Chondrocyte (in vitro differentiated cells): ENCODE measurements at places on chromosomes 16 and 17. TPM values are rescaled to one million over a fixed set of nuclear protein-coding genes. Genes with fewer than 3 reads are reported as not detected.

DNA sequence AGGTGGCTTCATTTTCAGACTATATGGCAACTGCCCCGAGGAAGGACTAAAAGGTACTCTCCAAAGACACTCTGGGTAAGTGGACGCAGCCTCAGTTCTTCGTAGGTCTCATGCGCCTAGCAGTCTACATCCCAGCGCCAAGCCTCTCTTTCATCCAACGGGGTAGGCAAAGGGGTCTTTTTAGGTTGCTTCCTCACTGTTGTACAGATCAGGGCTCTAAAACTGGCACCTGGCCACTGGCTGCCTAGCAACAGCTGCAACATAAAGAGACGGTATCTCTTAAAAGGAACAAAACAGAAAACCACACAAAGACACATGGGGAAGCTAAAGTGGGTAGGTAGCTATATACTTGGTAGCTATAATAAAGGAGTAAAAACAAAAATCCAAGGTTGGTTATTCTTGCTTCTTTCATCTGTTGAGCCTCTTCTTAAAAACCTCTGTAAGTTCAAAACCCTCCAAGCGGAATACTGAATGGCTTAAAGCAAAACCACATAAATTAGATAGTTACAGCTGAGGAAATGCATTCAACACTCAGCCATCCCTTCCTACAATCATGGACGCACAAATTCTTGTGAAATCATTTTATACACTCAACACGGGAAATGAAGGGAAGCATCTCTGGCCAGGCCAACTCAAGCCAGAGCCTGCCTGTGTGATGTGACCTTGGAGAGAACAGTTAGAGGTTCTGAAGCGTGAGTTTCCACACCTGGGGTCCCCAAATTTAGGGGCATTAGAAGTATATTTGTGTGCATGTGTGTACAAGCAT, 22.7 kb downstream of the CYTH1 start:
- H3K4me1 ChIP-seq = peaks cover 56% of the 10 kb centered on the region
- DNase-seq = no peak
- no peaks in the 10 kb centered on the region for H3K36me3 ChIP-seq
- H3K27ac ChIP-seq = peak overlapping the region; percentile 8

- DNase-seq = no peak
- peaks cover 77% of the 10 kb centered on the region for H3K27me3 ChIP-seq
- no peaks in the 10 kb centered on the region for H3K4me1 ChIP-seq
- H3K4me3 ChIP-seq = no peak overlapping the region
- no peak overlapping the region for H3K27ac ChIP-seq
Measured at GRCh38 chr17:48307814-48308411, 122.1 kb downstream of the SKAP1 start.

The KRT28 gene
- total RNA-seq = not detected in 3 replicates

GRCh38 chr17:83152745-83153611, 73.6 kb downstream of the METRNL start:
- no peaks in the 10 kb centered on the region for H3K36me3 ChIP-seq
- no peak overlapping the region for H3K4me3 ChIP-seq
- peak; percentile 77 for DNase-seq
- H3K4me1 ChIP-seq = peaks cover 50% of the 10 kb centered on the region

The FSCN2 gene
- total RNA-seq = 4.1 to 6.1 TPM (median 5.3 TPM) in 3 replicates

The SLC5A11 gene
- total RNA-seq = not detected in 3 replicates

The MAPT gene
- total RNA-seq = 2.9 to 6.1 TPM (median 4.5 TPM) in 3 replicates

- no peak overlapping the region for H3K27ac ChIP-seq
- H3K4me3 ChIP-seq = peak overlapping the region; percentile 58
- no peak for DNase-seq
- peaks cover 3% of the 10 kb centered on the region for H3K36me3 ChIP-seq
Measured at GRCh38 chr17:45784741-45785479, 790 bp downstream of the CRHR1 start.

- peak overlapping the region; percentile 96 for H3K27ac ChIP-seq
- H3K27me3 ChIP-seq = peaks cover 2% of the 10 kb centered on the region
- peak; percentile 69 for DNase-seq
- H3K4me3 ChIP-seq = peak overlapping the region; percentile 92
- H3K4me1 ChIP-seq = peaks cover 48% of the 10 kb centered on the region
Measured at GRCh38 chr17:8125947-8126490, 2.1 kb upstream of the HES7 start.

The TMEM220 gene
- 4.4 to 7.9 TPM (median 7.6 TPM) in 3 replicates for total RNA-seq

- peaks cover 7% of the 10 kb centered on the region for H3K4me1 ChIP-seq
- H3K27ac ChIP-seq = no peak overlapping the region
- peaks cover 6% of the 10 kb centered on the region for H3K36me3 ChIP-seq
- DNase-seq = no peak
- H3K4me3 ChIP-seq = no peak overlapping the region
Measured at GRCh38 chr17:76004750-76005262, 4.2 kb downstream of the CDK3 start.

The PDILT gene
- total RNA-seq = not detected in 3 replicates

DNA sequence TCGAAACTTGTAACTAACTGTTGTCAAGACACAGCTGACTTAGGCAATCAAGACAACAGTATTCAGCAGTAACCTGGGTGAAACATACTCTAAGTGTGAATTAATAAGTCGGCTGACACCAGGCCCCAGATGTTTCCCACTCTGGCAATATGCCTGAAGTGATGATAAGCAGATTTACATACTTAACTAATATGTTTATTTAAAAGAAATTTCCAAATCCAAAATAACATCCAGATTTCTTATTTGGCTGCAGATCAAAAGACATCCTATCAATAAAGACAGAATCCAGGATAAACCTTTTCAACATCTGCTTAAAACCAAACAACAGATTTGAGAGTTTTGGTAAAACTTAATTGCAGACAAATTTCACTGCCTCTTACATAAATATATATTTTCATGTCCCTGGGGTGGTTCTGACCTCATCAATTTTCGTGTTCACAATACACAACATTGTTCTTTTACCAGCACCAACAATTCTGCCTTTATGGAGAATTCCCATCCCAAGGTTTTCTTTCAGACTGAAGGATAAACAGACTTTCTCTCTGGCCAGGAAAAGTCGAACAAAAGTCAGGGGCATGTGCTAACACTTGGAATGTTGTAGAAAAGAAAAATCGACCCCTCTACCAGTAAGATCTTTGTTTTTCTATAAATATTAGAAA, 45.1 kb upstream of the TOX3 start:
- no peak overlapping the region for H3K4me3 ChIP-seq
- no peaks in the 10 kb centered on the region for H3K36me3 ChIP-seq
- no peak overlapping the region for H3K27ac ChIP-seq
- no peak for DNase-seq

The MYO15A gene
- total RNA-seq = 0.31 to 0.52 TPM in 2 of 3 replicates, not detected in the other

The NAGS gene
- 0.40 to 0.51 TPM (median 0.41 TPM) in 3 replicates for total RNA-seq

DNA sequence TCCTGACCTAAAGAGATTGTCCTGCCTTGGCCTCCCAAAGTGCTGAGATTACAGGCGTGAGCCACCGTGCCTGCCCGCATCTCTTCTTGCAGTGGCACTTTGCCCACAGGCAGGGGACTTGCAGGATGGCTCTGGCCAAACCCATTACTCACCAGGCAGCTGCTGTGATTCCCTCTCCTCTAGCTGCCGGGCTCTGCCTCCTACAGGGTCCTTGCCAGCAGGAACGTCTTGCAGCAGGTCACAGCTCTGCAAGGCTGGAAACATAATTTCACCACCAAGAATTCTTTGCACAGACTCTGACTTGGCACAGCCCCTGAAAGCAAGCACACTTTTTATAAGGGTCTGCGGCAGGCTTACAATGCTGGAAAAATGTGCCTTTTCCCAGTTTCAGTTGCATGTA, 20.3 kb downstream of the COX4I1 start:
- H3K27me3 ChIP-seq = peaks cover 19% of the 10 kb centered on the region
- no peaks in the 10 kb centered on the region for H3K4me1 ChIP-seq
- DNase-seq = peak; percentile 63
- no peak overlapping the region for H3K27ac ChIP-seq

- peaks cover 7% of the 10 kb centered on the region for H3K27me3 ChIP-seq
- no peak overlapping the region for H3K4me3 ChIP-seq
- no peak overlapping the region for H3K27ac ChIP-seq
- peaks cover 11% of the 10 kb centered on the region for H3K4me1 ChIP-seq
Measured at GRCh38 chr17:50618300-50618699, 16.4 kb upstream of the ABCC3 start.

GRCh38 chr16:48680881-48681280, 70.9 kb upstream of the N4BP1 start:
- H3K36me3 ChIP-seq = no peaks in the 10 kb centered on the region
- H3K27me3 ChIP-seq = peaks cover 29% of the 10 kb centered on the region
- H3K27ac ChIP-seq = no peak overlapping the region
- H3K4me1 ChIP-seq = no peaks in the 10 kb centered on the region
- no peak overlapping the region for H3K4me3 ChIP-seq

The OTOP2 gene
- not detected in 3 replicates for total RNA-seq

The SSTR5 gene
- total RNA-seq = not detected in 3 replicates

The HS3ST2 gene
- not detected in 3 replicates for total RNA-seq

GRCh38 chr17:63444457-63444856, 1.6 kb downstream of the CYB561 start:
- no peaks in the 10 kb centered on the region for H3K36me3 ChIP-seq
- H3K27me3 ChIP-seq = no peaks in the 10 kb centered on the region
- no peak for DNase-seq

The PRKCB gene
- total RNA-seq = not detected in 3 replicates

- no peaks in the 10 kb centered on the region for H3K27me3 ChIP-seq
- DNase-seq = no peak
- no peak overlapping the region for H3K27ac ChIP-seq
- H3K4me3 ChIP-seq = no peak overlapping the region
Measured at GRCh38 chr17:63120406-63120805, 154.4 kb downstream of the TANC2 start.

DNA sequence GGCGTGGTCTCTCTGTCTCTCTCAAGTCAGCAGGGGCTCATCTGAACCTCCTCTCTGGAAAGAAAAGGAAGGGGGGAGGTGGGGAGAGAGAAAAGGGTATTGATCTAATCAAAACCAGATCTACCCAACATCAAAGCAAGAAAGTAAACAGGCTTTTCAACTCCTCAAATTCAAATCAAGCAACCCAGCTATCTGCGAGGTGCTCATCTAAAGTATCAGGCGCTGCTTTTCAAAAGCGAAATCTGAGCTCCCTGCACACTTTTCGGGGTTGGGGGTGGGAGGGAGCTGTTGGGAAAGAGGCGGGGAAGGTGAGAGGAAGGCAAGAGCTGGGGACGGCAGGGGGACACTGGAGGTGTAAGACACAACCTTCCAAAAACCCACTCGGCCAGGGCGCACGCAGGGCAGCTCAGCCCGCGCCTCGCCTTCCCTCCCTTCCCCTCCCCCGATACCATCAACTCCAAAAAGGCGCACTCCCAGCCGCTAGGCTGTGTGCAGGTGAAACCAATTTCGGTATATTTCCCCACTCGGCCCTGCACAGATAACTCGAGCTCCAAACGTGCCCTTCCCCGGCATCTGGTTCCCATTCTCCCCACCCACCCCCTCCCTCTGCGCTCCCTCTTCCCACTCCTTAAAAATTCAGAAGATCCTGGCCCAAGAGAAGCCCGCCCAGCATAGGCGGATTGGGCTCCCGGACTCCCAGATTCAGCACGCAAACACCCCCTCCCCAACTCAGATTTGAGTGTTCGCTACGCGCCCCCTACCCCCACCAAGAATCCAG, 2.6 kb downstream of the AXIN2 start:
- peak overlapping the region; percentile 78 for H3K4me3 ChIP-seq
- no peaks in the 10 kb centered on the region for H3K27me3 ChIP-seq
- DNase-seq = peak; percentile 52
- peak overlapping the region; percentile 53 for H3K27ac ChIP-seq
- H3K4me1 ChIP-seq = peaks cover 25% of the 10 kb centered on the region

The SDR42E1 gene
- not detected in 3 replicates for total RNA-seq

DNA sequence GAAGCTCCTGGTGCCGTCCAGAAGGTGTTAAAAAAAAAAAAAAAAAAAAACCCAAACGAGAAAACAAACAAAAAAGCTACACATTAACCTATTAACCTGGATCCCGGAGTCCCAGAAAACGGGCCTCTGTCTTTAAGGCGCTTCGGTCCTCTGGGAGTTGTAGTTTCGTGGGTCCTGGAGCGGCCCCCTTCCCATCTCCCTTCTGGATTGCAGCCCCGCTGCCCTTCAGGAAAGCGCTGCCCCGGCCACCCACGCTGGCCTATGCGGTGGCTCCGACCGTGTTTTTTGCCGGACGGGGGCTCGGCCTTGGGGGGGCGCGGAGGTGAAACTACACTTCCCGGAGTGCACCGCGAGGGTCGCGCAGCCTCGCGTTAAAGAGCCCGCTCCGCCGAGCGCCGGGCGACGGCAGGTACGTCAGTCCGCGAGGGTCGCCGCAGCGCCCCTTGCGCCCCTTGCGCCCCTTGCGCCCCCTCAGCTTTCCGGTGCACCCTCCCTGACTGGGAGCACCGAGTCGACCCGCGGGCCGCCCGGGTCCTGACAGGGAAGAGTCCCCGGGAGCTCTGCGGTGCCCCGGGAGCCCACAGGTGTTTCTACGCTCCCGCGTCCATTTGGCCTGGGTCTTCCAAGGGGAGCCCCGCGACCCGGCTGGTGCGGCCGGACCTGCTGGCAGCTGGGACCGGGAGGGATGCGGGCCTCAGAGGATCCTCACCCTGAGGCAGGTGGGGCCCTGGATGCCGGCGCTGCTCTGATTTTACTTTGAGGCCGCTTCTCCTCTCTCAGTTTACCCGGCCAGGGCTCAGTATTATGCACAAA, at the start of gene FCSK:
TSS of gene FCSK (plus strand) at position 374 of the 813 bp plus-strand sequence. CDS start 8,596 bp downstream, outside the sequence.
- H3K27ac ChIP-seq = peak within 1 kb of the TSS; percentile 89
- no peaks in the 10 kb centered on the region for H3K27me3 ChIP-seq

DNA sequence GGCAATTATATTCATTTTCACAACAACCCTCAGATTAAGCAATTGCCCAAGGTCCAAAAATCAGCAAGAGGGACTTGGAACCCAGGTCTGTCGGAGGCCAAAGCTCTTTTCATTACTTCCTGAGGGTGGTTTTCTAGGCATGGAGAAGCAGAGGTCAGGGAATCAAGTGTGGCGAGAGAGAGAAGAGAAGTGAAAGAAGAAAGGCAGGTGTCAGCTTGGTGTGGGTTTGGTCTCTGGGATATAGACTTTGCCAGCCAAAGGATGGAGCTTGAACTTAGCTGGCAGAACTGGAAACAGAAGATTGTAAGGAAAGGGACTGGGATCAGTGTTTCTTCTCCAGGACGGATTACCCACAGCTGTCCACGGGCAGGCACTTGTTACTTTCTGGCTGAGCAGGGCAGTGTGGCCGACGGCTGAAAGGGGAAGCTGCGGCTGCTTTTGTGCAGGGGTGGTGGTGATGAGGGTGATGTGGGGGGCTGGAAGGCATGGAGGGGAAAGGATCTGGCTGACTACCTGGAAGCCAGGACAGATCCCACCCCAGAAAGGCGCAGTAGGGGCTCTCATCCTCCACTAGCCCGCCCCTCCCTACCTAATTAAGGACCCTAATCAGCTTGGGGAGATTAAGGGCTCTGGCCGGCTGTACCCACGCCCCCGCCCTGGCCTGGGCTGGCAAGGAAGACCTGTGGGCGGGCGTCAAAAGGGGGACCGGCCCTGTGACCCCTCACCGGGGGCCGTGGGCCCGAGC, at the start of gene GUCY2D:
TSS of gene GUCY2D (plus strand) at position 640 of the 745 bp plus-strand sequence. CDS start 433 bp downstream, outside the sequence.
- H3K27ac ChIP-seq = no peak within 1 kb of the TSS
- H3K36me3 ChIP-seq = peaks cover 3% of the 10 kb centered on the region
- peaks cover 39% of the 10 kb centered on the region for H3K27me3 ChIP-seq
- no peaks in the 10 kb centered on the region for H3K4me1 ChIP-seq
- DNase-seq = no peak

DNA sequence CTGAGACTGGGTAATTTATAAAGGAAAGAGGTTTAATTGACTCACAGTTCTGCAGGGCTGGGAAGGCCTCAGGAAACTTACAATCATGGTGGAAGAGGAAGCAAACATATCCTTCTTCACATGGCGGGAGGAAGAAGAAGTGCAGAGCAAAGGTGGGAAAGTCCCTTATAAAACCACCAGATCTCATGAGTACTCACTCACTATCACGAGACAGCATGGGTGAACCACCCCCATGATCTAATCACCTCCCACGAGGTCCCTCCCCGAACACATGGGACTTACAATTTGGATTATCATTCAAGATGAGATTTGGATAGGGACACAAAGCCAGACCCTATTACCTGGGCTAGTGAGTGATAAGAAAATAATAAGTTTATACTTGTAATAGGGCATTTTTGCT, 70.6 kb upstream of the HS3ST2 start:
- DNase-seq = no peak
- no peak overlapping the region for H3K27ac ChIP-seq
- peaks cover 2% of the 10 kb centered on the region for H3K27me3 ChIP-seq
- no peaks in the 10 kb centered on the region for H3K36me3 ChIP-seq
- no peaks in the 10 kb centered on the region for H3K4me1 ChIP-seq

The DEXI gene
- 37.2 to 41.1 TPM (median 40.6 TPM) in 3 replicates for total RNA-seq
